HTR-8/SVneo (cell line): ENCODE measurements at places on chromosomes 1 and 21.

- DNase-seq: no peak
Measured at GRCh38 chr1:170407138-170407537, 124.8 kb upstream of the GORAB start.

GRCh38 chr1:21702780-21703179 is 33.6 kb upstream of the RAP1GAP start:
- DNase-seq: no peak

DNA sequence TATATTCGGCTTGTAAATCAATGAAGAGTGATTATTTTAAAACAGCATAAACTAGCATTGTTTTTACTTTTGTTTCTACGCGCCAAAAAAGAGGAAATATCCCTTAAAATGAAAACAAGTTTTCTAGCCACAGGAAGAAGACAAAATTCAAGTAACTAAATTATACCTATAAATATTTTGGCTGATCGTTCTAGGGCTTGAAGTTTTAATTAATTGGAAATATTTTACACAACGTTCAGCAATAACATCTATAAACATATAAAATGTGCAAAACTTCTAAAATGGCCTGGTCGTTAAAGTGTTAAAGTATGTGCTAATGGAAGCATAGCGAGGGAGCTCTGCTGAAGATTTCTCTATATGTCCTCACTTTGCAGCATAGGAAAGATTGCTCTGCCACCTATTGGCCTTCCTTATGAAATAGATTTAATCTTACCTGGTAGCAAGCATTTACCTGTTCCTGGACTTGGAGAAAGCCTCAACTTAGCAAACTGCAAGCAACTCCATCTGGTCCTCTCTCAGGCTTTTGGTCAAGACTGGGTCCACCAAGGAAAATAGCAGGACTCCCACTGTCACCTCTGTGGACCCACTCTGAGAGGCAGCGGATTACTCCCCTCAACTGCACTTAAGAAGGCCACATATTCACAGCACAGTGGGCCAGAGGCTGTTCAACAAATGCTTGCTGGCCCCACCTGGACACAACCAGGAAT is 351.3 kb upstream of the RUNX1 start:
- DNase-seq: peak; percentile 60

- peak; percentile 22 for DNase-seq
Measured at GRCh38 chr1:227356620-227357146, 38.4 kb upstream of the CDC42BPA start.

DNA sequence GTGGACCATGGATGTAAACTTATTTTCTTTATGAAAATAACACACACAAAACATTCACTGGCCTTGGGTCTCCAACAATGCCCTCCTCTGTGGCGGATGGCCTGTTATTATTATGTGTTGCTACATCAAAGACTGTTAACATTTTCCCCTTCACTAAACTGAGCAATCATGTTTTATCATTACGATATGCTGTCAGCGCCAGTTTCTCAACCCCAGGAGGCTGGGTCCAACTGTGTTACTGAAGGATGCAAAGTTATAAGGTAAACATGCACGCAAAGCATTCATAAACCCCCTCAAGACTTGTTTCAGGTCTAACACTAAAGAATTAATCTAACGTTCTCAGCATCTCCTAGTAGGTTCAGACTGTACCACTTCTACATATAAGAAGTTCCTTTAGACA is 6.0 kb upstream of the DUSP10 start:
- DNase-seq: no peak

DNA sequence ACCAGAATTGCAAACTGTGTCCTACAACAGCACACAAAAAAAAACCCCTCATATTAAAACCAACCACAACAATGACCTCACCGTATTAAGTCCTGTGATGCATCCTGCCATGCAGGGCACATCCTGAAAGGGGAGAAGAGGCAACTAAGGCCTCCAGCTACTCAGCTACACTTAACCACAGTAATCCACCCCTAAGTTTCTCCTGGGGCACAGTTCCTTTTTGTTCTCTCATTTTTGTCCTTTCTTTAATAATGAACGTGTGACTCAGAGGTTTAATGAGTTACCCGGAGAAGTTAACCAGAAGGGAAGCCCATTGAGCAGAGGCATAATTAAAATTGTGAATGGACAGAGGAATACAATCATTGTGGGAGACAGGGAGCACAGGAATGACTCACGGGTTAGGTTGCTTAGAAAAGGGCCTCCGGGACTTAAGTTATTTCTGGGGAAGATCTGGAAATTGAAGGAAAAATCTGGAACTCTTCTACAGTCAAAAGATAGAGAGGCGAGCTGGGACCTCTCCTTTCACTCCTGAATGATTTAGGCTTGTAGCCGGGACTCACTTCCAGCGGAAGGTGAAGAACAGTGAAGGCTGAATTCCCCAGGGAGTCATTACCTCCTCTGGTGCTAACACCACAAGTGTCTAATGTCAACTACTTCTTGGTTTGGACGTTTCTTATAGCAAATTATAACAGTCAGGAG is 36.9 kb upstream of the HIVEP3 start:
- peak; percentile 62 for DNase-seq

- no peak for DNase-seq
Measured at GRCh38 chr1:39531526-39531925, 40.1 kb downstream of the BMP8A start.

DNA sequence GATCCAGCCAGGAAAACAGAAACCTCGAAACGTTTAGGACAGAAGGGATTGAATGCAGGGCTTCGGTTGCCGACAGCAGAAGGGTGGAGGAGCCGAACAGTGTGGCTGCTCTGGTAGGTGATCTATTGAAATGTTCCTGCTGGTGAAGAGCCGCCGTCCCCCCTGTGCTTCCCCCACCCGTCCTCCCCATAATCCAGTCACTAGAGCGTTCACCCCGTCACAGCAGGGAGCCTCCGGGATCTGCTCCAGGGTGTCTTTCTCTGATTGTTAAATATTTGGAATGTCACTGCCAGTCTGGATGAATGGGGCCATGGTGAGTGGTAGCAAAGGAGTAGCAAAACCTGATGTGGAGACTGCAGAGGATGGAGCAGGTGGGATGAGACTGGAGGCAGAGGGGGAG is 255.1 kb upstream of the CSF3R start:
- no peak for DNase-seq

DNA sequence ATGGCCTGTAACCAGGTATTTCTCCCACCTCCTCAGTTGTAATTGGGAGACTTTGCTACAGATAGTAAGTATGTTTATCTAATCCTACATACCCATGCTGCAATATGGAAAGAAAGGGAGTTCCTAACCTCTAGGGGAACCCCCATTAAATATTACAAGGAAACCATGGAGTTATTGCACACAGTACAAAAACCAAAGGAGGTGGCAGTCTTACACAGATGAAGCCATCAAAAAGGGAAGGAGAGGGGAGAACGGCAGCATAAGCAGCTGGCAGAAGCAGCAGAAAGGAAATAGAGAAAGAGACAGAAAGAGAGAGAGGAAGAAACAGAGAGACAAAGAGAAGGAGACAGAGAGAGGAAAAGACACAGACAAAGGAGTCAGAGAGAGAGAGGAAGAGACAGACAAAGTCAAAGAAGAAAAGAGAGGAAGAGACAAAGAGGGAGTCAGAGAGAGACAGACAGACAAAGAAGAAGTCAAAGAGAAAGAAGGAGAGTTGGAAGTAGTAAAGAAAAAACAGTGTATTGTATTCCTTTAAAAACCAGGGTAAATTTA is 142.9 kb downstream of the FASLG start:
- DNase-seq: no peak

- no peak for DNase-seq
Measured at GRCh38 chr1:65632235-65632634, 160.5 kb upstream of the PDE4B start.

DNA sequence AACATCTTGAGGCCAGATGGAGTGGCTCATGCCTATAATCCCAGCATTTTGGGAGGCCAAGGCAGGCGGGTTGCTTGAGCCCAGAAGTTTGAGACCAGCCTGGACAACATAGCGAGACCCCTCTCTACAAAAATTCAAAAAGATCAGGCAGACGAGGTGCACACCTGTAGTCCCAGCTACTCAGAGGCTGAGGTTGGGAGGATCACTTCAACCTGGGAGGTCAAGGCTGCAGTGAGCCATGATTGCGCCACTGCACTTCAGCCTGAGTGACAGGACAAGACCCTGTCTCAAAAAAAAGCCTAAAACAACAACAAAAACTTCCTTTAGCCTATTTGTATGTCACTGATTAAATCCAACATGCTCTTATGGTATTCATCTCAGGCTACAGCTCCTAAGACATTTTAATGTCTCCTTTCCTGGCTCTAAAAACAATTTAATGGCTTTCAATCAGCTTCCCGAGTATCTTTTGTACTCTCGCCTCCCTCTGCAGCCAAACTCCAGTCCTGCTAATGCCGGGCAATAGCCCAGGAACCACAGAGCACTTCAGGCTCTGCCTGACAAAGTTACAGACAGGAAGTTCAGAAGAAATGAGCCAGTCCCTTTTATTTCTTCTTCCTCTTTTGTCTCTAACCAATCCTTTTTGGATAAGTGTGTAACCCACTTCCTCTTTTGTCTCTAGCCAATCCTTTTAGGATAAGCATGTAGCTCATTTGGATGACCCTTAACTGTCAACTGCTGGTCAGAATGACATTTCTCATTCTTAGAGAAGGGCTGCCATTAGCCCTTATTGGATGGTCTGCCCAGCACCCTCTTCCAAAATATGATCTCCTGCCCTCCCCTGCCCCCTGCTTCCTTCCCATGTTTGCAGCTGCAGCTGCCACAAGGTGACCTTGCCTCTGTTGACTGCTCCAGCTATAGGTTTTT is 6.6 kb upstream of the DOP1B start:
- no peak for DNase-seq

GRCh38 chr1:42114229-42114628 is 39.0 kb upstream of the GUCA2B start:
- DNase-seq: no peak

DNA sequence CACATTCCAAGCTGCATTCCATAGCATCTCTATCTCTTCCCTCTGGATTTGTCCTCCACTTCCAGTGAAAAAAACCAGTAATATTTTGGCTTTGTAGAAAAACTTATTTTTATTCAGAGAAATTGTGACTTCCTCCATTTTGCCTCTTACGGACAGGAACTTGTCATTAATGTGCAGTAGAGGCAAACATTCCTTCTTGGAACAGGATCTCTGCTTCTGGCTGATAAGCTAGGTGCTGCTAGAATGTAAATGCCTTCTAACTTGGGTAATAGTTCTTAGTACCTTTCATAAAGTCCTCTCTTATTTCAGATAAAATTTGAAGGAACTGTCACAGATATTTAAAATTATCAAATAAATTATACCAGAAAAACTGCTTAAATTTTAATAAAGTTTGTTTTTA is 707.8 kb downstream of the USP25 start:
- no peak for DNase-seq

GRCh38 chr1:36108314-36108713 is 16.7 kb downstream of the COL8A2 start:
- no peak for DNase-seq

DNA sequence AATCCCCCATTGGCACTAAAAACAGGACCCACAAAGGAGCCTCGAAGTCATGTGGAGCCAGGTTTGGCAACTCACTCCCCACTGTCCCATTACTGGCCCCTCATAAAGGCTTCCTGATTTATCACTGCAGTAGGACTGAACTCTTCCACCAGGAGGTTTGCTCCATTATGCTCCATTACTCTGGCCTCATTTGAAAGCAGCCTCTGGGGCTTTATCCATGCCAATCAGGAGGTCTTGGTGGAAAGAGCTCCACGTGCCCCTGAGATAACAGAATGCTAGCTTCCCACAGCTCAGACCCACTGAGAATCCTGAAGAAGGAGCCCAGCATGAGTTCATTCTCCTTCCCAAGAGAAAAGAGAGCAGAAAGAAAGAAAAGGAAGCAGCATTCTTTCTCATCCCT is 76.4 kb downstream of the HIVEP3 start:
- DNase-seq: no peak

DNA sequence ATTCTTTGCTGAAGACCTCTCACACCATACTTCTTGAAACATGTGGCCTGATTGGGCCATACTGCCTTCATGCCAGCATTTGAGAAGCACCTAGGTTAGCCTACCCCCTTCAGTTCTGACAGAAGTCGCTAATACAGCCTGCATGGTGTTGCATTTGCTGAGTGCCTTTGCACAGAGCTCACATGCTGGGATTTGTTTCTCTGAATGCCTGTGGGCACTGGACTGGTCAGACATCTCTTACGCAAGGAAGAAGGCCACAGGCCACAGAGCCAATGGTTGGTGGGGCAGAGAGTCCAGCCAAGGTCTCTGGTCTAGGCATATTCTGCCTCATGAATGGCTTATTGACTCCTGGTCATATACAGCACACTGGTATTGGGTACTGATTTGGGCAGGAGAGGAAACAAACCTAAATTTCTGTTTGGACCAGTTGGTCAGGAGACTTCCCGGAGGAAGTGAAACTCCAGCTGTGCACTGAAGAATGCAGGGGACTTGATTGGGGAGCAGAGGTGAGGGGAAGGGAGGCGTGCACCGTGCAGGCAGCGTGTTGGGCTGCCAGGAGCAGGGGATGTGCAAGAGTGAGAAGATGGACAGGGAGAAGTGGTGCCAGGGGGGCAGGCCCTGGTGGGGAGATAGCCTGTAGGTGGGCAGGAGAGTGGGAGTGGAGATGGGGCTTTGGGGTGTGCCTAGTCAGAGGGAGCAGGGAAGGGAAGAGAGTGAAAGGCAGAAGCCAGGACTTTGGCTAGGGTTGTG is 18.1 kb downstream of the URB2 start:
- no peak for DNase-seq

DNA sequence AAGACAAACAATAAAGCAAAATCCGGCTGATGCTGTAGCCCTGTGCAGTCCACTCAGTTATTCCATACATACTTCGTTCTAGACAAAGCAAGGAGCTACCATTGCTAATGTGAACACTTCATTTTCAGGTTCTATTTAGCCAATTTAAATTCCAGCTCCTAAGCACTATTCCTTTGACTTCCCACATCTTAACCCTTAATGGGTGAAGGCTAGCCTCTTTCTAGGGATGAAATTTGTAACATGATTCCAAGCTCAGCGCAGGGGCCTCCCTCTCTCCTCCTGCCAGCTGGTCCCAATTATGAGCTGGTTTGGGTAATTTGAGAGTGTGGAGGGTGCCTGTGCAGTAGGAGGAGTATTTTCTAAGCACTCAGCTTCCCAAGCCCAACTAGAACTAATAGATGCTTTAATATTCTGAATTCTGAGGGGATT is 53.9 kb upstream of the PTGFRN start:
- no peak for DNase-seq
